IPS-NIHi11 (cell line): ENCODE measurements at places on chromosomes 3 and 15.

DNA sequence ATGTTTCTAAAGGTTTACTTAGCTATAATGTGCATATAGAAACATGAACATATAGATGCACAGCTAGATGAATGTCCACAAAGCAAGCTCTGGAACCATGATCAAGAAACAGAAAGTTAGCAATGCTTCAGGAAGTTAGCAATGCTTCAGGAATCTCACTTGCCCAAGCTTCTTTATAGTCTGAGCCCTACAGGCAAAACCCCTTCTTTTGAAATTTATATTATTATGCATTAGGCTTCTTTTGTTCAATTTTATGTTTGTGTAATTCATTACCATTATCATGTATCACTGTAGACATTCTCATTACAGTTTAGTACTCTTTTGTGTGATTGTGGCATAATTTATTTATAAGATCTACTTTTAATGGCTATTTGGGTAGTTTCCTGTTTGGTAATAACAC is 286.4 kb upstream of the BCHE start:
- peak; percentile 5 for DNase-seq

DNA sequence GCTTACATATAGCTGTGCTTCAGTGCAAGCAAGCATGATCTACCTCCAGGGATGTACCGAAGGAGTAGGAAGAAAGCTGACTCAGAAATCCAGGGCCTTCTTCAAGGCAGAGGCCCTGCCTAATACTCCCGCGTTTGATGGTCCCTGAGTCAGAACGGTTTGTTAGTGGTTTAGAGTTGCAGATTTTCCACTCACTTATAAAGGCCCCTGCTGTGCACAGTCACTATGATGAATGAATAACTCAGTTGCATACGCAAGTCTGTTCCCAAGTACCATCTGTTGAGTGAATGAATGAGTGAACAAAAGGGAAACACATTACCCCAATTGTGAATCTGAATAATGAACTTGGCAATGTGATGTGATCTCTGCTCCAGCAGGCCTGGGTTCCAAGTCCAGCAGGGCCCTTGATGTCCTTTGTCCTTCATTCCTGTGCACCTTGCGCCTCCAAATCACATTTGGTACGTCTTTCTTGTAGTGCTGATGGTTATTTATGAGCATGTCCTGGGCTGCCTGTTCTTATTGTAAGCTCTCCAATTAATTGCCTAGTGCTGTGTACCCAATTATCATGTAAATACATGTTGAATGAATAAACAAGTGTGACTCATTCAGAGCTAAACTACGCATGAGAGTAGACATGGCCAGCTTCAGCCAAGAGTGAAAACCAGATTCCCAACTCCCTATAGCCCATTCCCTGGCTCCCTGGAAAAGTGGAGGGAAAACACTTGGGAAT is 85.3 kb upstream of the LIMD1 start:
- peak; percentile 28 for DNase-seq

- no peak for DNase-seq
Measured at GRCh38 chr3:113461488-113461887, 20.2 kb upstream of the CFAP44 start.

DNA sequence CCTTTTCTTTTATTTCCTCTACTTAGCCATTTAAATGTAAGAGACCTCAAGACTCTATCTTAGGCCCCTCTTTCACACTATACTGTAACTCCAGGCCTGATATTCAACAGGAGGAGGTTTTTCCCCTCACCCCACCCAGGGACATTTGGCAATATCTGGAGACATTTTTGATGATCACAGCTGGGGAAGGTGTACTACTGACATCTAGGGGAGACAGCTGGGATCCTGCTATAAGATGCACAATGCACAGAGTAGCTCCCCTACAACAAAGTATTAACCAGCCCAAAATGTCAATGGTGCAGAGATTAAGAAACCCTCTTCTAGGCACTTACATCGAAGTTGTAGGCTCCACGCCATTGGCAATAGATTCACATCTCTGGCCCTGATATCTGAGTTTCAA is 517.5 kb upstream of the UBE2E2 start:
- DNase-seq = no peak

DNA sequence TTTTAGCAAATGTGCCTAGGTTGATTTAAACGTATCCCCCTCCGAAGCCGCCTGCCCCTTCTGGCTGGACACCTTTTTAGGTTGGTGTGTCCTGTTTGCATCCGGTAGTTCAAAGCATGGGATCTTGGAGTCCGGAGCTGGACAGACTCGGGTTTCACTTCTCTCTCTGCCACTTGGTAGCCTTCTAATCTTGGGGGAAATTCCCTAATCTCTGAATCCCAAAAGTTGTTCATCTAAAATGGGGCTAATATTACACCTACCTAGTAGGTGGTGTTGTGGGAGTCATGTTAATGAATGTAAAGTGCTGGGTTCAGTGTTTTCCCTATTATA is 760 bp downstream of the FANCI start:
- no peak for DNase-seq

- no peak for DNase-seq
Measured at GRCh38 chr15:66830358-66830757, 128.3 kb downstream of the SMAD6 start.

DNA sequence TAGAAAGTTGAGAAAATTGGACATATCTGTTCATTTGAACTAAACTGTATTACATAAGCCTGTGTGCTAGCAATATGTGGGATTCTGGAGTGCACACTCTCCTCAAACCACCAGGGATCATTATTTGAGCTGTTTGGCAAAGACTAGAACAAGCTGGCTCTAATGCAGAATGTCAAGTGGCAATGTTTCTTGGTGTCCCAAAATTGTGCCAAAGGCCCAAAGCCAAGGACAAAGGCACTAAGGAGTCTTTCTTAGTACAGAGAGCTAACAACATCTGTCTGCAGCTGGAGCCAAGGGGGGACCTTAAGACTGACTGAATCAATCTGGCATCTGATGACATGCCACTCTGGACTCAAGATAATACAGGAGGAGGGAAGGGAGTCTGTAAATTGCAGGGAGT is 76.7 kb upstream of the STRIT1 start:
- DNase-seq = no peak

DNA sequence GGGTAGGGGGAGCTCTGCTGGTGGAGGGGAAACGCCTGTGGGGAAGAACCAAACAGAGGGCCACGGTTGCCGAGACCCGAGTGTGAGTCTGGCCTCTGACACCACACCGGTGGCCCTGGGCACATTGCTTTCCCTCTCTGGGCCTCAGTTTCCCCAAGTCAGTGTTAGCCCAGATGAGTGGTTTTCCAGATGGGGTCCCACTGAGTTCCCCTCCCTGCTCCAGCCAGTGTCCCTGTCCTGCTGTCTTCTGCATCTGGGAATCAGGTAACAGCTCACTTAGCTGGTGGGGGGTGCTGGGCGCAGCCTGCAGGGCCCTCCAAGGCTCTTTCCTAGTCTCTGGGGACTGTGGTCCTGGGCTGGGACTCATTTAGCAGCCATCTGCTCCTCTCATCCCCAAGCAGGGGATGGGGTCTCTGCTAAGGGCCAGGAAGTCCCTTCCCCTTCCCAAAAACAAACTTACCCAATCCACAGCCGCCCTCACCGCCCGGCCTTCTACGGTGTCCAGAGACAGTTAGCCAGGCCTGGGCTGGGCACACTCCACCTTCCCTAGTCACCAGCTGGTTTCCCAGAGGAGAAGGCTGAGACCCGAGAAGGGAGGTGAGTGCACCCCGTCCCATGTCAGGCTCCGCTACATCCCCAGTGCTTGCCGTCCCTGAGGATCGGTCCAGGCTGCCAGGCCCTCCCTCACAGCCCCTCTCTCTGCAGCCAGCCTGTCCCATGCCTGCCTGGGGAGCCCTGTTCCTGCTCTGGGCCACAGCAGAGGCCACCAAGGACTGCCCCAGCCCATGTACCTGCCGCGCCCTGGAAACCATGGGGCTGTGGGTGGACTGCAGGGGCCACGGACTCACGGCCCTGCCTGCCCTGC is 676 bp downstream of the GP9 start:
- no peak for DNase-seq

DNA sequence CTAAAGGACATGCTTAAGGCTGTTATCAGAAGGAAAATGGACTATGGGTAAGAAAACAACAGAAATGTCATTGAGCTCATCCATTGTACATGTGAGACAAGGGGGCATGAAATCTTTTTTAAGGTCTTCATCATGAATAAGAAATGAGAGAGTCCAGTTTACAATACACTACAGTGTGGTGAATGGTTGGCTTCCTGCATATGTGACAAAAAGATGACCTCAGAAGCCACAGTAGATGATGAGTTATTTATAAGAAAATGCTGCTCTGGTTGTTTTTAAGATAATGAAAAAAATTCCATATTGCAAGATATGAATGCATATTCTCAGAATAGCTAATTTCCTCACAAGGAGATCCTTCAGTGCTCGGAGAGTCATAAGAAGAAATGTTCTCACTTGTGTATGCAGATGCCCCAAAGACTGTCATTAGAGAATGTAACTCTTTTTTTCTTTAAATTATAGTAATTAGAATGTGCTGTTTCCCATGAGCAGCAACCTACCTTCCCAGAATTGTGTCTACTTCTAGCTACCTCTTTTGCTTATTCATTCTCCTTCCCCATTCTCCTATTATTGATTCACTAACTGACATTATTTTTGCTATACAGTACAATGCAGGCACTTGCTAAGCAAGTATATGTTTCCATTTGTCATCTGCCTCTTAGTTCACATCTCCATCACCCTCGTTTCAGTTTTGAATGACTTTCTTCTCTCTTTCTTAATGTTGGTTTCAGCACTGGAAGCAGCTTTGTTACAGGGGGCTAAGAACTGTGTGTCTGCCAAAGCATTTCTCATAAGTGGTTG is 152.0 kb upstream of the PEX5L start:
- DNase-seq = no peak

- no peak for DNase-seq
Measured at GRCh38 chr3:126373146-126373613, 16.0 kb upstream of the KLF15 start.

DNA sequence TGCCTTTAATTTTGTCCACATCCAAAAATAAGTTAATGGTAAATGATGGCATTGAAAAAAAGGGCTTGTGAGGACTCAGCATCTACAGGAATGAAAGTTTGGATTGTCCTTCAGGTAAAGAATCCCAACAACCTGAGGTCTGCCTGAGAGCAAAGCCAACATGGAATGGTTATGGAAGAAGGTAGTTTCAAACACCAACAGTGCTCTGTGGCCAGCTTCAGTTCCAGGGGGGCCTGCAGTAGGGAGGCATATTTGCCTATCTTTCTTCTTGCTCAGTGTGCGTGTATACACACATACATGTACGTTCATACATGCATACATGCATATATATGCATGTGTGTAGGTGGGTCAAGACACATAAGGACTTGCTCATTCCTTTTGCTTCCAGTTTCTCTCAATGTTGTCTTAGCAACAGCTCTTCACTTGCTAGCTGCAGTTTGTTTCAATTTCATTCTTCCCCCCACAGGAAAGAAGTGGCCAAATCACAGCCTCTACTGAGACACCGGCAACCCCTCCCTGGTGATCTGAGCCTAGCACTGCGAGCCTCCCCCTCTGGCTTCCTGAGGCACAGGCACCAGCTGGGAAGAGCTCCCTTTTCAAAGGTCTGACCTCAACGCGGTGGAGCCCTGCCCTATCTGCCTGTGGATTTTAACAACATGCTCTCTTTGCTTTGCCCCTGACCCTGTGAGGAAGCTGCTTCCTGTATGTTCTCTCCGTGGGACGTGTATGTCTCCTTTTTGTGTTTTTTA is 146.2 kb downstream of the KLF13 start:
- DNase-seq = peak; percentile 46

DNA sequence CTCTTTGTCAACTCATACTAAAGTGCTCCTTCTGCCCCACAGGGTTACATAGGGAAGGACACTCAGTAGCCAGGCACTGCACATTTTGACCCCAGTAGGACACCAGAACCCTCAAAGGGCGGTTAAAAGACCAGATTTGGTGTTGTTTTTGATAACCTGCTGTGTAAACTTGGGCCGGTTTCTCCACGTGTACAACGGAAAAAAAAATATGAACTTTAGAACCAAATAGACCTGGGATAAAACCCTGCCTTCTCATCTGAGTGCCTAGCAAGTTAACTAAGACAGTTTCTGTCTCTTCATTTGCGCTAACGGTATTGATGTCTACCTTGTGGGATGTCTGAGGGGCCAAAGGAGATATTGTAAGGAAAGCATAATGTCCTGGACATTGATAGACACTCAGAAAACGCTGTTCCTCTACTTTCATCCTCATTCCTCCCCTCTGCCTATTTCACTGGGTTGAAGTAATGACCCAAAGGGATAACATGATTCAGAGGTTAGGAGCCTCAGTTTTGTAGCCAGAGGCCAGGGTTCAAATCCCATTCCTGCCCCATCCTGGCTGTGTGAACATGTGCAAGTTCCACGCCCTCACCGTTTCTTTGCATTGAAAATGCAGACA is 155.9 kb upstream of the LPP start:
- DNase-seq = no peak

- no peak for DNase-seq
Measured at GRCh38 chr3:183526838-183527427, 28.6 kb downstream of the KLHL6 start.

DNA sequence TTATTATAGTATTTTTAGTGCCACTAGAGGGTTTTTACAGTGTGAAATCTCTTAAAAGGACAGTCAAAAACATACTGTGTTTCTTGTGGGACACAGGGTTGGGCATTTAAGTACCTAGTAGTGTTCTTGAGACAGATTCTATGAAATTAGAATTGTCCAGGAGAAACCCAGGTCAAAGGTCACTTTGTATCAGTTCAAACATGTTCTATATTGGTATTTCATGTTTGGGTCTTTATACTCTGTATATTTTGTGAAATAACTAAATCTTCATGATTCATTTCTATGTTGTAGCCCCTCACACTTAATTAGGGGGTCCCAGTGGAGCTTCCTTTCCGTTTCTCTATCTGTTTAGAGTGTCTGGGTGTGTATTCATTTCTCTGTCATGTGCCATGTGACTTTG is 171.6 kb downstream of the PTPRG start:
- DNase-seq = no peak

DNA sequence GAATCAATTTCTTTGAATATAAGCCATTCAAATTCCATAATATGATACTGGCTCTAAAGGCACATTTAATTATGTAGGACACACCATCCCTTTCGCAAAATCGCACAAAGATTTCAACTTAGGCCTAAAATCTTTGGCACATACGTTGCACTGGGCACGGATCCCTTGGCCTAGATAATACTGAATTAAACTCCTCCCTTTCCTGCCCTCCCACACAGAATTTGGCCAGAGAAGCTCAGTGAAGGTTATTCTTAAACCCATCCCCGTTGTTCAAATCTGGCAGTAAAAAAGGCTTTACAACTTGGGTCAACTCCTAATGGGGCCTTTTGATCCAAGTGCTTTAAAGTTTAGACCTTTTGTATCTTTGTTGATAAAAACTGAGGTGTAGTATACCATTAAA is 247.2 kb downstream of the PTPRG start:
- no peak for DNase-seq

DNA sequence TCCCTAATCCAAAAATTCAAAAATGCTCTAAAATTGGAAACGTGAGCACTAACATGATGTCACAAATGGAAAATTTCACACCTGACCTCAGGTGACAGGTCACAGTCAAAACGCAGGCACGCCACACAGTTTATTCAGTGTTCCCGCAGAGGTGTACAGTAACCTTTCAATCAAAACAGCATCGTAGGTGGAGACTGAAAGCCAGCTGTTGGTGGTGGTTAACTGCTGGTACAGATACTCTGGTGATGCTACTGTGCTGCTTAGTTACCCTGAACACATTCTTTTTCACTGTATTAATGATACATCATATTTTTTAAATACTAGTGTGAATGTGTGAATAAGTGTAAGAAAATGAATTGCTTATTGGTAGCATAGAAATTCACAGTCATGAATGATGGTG is 23.8 kb downstream of the RAB11A start:
- no peak for DNase-seq
